Activated CD8-positive, alpha-beta T cell treated with anti-CD3 and anti-CD28 coated beads, Interleukin-2, amount 10 ng/mL, durations not matched to agents 7 days and 5 days (primary cell): ENCODE measurements at places on chromosomes 16 and 17. TPM values are rescaled to one million over a fixed set of nuclear protein-coding genes. Genes with fewer than 3 reads are reported as not detected.

The TP53TG3 gene
- not detected for total RNA-seq

The CIBAR2 gene
- not detected for total RNA-seq

The SDK2 gene
- 20.0 TPM for total RNA-seq

The VASN gene
- total RNA-seq = not detected

The MRPL58 gene
- total RNA-seq = 45.1 TPM

The CCL17 gene
- total RNA-seq = 0.50 TPM

The TP53TG3B gene
- not detected for total RNA-seq
